Posterior vena cava (tissue), 2 donors: ENCODE measurements at places on chromosomes 16 and 17. TPM values are rescaled to one million over a fixed set of nuclear protein-coding genes. Genes with fewer than 3 reads are reported as not detected.
A peak's percentile ranks its signal among the peaks of the same experiment; 100 is the strongest.

Gene MT1F
- 9.1 TPM for total RNA-seq

Gene MPP2
- 11.4 TPM for total RNA-seq

GRCh38 chr17:40515491-40516041, 14.1 kb upstream of the TNS4 start:
- peak; percentile 53 for DNase-seq

GRCh38 chr16:85750146-85750826, 610 bp downstream of the C16orf74 start:
- DNase-seq = no peak

DNA sequence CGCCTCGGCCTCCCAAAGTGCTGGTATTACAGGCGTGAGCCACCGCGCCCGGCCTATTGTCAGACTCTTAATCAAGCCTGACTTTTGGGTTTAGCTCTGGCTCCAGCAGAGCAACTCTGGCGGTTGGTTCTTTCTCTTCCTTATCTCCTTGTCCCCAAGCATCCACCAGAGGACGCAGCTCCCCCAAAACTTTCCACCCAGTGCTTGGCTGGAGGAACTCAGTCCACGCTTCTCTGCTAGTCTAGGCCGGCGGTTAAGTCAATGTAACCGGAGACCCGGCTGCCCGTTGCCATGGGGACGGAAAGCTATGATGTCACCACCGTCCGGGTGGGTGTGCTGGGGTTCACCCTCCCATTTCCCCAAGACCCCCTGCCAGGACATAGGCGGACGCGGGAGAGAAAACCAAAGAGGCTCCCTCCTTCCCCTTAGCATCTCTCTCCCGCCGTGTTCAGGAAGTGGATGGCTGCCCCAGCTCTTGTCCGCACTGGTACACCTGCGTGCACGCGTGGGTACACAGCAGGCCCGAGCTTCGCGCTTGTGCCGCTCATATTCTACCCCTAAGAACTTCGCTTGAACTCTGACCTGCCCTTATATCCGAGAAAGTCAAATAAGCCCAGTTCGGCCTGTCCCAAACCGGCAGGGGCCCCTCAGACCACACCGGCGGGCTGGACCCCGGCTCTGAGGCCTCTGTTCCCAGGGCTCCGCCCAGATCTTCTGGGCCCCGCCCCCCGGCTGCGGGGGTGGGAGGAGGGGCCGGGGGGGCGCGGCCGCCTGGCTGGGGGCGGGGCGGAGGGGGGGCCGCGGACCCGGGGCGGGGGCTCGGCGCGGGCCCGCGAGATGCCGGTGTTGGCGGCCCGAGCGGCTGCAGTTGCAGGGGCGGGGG, at the start of gene RND2:
Gene RND2 (plus strand): TSS at position 825 of the 883 bp plus-strand sequence. CDS start 117 bp downstream, outside the sequence.
- peak; percentile 96 for DNase-seq

DNA sequence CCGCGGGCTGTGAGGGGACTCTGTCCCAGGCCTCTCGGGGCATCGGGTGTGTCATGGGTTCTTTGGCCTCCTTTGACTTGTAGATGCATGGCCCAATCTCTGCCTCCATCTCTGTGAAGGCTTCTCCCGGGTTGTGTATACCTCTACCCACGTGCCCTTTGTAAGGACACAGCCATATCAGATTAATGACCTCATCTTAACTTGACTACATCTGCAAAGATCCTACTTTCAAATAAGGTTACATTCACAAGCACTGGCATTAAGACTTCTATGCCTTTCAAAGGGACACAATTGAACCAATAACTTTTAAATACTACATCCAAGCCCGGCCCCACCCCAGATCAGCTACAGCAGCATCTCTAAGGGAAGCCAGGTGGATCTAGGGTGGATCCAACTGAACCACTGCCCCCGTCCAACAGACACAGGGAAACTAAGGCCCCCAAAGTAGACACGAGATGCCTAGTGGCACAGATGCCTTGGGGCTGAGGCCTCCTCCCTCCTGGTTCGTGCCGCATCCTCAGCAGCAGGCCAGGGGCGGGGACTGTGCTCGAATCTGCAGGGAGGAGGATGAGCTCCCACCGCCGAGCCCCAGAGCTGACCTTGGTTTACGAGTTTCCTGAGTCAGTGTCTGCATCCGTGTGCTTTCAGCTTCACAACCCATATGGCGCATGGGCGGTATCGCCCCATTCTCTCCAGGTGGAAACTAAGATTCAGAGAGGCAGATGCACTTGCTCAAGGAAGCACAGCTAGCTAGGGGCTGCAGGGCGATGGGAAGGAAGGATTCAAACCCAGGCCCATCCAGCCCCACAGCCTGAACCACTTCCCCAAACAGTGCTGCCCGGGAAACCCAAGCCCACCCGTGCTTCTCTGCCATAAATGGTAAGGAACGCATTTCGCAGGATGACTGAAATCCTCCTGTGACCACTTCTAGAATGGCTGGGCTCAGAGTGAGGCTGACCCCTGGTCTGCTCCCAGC, 353.3 kb downstream of the C16orf95 start:
- no peak for DNase-seq

- DNase-seq = peak; percentile 95
These were observed 14.0 kb downstream of the COPZ2 start for GRCh38 chr17:48023400-48024148.

DNA sequence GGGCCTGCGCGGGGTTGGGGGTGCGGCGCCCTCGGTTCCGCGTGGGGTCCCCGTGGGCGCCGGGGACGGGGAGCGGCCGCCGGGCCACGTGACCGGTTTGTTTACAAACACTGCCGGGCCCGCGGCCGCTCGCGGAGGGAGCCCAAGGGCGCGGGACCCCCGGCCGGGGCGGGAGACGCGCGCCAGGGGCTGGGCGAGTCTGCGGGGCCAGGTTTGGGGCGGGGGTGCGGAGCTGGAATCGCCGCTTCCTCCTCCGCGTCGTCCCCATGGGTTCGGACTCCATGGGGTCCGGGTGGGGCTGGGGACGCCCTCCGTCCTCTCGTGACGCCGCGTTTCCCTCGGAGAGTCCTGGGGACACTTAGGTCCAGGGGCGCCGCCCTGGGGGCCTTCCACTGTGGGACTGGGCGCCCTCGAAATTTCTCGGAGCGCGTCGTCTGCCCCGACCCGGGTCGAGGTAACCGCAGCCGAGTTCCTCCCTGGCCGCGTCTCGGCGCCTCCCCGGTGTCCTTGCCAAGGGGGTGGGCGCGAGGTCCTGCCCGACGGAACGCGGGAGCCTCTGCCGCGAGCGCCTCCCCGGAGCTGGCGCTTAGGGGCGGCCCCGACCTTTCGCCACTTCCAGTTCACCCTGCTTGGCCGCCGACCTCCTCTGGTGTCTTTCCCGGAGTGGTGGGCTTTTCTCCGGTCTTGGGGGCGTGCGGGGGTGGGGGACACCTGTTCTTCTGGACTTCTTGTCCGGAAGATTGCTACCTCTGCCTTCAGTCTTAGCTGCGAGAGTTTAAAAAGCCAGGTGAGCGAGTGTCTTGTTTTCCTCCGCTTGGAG, 684 bp downstream of the YPEL2 start:
- DNase-seq = peak; percentile 92

GRCh38 chr17:44688675-44689476, 700 bp downstream of the CCDC43 start:
- no peak for DNase-seq

Gene ANKS4B
- total RNA-seq = not detected

GRCh38 chr17:60435244-60436167, 13.2 kb downstream of the CHCT1 start:
- peak; percentile 87 for DNase-seq

DNA sequence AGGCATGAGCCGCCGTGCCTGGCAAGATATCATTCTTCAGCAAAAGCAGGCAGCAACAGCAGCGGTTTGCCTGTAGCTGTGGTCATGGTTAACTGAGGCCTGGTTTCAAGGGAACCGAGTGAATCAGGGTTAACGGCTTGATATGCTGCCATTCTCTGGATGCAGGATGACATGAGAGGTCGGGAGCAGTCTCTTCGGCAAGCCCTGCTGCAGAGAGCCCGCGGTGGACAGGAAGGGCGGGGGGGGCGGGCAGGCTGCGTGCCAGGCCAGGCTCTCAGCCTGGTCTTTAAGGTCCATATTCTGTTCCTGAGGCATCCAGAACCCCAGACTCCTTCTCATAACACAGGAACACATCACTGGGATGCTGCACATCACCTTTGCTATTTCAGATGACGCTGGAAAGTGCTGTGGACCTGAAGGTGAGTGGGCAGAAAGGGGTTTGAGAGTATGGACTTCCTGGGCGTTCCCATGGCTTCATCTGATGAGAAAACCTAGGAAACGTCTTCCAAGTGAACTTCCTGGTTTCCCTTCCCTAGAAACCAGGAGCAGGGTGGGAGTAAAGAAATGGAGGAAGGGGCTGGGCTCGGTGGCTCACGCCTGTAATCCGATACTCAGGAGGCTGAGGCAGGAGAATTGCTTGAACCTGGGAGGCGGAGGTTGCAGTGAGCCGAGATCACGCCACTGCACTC, 165.6 kb upstream of the RPH3AL start:
- peak; percentile 61 for DNase-seq

GRCh38 chr17:39167476-39167875, 1.5 kb upstream of the ARL5C start:
- no peak for DNase-seq

Gene TNK1
- total RNA-seq = 1.6 TPM

DNA sequence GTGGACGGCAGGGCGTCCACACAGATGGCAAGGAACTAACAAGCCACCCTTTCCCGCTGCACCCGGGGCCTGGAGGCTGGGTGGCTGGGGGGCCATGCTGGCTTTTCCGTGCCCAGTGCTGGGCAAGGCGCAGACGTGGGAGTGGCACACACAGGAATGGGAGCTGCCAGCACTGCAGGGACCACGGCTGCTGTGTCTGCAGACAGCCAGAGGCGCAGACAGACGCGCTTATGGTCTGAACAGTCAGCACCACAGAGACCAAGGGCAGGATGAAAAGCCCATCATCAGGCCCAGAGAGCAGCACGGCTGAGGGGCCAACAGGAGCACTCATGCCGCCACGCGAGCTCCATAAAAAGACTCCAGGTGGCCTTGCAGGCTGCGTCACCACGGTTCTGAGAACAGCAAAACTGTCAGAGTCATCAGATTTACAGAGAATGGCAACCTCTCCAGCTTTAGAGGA, 24.0 kb downstream of the PDIA2 start:
- no peak for DNase-seq

Gene SPDYE4
- total RNA-seq = not detected

DNA sequence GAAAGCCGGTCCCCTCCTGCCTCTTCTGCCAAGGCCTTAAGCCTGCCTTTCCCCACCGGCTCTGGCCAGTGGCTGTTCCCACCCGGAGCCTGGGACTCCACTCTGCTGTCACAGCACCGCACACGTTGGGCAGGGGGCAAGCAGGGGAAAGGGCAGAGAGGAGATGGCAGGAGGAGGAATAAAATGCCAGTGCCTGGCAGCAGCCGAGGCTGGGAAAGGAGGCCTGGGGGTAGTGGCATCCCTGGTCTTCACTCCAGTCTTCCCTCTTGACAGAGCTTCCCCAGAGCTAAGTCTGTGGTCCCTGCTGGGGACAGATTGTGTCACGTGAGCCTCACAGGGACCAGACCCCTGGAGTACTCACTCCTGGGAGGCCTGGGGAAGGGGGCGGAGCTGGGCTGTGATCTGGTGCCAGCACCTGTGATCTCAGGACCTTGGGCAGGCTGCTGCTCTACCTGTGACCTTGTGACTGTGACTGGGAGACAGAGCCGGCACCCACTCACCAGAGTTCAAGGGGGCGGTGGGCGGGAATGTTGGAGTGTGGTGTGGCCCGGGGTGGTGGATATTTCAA, 97.2 kb upstream of the GSE1 start:
- no peak for DNase-seq

DNA sequence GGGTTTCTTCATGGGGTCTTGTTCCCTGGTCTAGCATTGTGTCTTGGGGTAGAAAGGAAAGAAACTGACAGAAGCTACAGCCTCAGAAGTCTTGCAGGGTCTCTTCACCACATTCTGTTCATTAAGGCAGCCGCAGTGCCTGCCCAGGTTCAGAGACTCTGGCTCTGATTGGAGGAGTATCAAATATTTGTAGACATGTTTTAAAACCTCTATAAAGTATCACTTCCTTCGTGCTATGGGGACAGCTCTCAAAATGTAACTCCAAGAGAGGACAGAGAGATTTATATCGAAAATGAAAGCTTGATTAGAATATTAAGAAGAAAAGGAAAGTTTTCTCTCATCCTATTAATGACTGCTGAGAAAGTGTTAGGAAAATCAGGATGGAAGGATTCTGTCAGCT, 107.0 kb upstream of the CACNG3 start:
- no peak for DNase-seq

DNA sequence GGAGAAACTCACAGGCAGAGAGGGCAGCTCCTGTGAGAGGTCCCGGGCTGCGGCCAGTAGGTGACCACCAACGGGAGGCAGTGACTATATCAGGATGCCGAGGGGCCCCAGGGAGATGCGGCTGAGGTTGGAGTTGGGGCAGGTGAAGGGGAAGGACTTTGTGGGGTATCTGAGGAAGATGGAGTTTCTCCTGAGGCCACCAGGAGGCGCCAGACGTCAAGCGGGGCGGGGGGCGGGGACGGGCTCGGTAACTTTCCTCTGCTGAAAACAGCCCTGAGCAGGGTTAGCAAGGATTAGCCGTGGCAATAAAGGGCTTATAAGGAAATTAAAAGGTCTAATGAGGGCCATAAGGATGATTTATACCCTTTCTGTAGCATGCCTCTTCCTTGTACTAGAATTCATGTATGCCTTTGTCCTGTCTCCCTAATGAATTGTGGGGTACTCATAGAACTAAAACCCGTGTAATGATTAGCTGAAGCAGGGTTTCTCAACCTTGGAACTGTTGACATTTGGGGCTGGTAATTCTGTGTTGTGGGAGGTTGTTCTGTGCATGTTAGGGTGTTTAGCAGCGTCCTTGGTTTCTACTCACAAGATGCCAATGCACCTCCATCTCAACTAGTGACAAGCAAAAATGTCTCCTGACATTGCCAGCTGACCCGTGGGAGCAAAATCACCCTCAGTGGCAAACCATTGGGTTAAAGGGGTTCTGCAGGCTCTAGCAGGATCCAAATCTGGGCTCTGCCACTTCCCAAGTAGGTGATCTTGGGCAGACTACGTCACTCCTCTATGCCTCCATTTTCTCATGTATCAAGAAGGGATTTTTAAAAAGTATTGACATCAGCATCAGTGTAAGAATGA, 74.8 kb upstream of the GRIN2A start:
- DNase-seq = no peak
